T-cell (primary cell): ENCODE measurements at places on chromosomes 4 and X. TPM values are rescaled to one million over a fixed set of nuclear protein-coding genes. Genes with fewer than 3 reads are reported as not detected.

GRCh38 chr4:76365636-76366035, 55.3 kb downstream of the CCDC158 start:
- no peaks in the 10 kb centered on the region for H3K27me3 ChIP-seq
- H3K27ac ChIP-seq: no peak overlapping the region
- no peaks in the 10 kb centered on the region for H3K4me1 ChIP-seq
- no peak overlapping the region for H3K4me3 ChIP-seq
- no peak for DNase-seq

GPR34 gene
- not detected for total RNA-seq

DNA sequence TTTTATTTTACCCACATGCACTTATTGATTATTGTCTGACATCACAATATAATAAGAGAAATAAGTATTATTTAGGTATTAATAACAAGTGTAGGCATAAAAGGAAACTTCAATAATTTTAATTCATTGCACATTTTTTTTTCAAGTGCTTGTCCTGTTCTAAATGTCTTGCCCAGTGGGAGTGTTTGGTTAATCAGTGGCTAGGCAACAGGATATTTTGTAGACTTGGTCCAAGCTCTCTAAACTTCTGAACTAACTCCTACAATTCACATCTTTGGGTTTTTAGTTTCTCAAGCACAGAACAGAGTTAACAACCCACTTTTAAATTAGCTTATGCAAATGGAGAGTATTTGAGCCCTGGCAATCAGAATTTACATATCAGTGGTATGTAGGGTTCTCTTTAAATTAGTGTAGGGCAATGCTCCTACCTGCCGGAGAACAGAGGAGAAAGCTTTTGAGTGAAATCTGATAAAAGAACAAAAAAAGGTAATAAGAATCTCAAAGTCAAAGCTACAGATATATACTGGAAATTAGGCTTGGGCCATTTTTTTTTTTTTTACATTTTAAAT, 353.5 kb downstream of the ADGRL3 start:
- no peak for DNase-seq
- H3K36me3 ChIP-seq: no peaks in the 10 kb centered on the region
- H3K27me3 ChIP-seq: no peaks in the 10 kb centered on the region
- H3K27ac ChIP-seq: no peak overlapping the region
- H3K4me3 ChIP-seq: no peak overlapping the region

- no peaks in the 10 kb centered on the region for H3K36me3 ChIP-seq
- H3K27me3 ChIP-seq: no peaks in the 10 kb centered on the region
- DNase-seq: no peak
Measured at GRCh38 chr4:76087007-76087769, 12.7 kb downstream of the ART3 start.

DNA sequence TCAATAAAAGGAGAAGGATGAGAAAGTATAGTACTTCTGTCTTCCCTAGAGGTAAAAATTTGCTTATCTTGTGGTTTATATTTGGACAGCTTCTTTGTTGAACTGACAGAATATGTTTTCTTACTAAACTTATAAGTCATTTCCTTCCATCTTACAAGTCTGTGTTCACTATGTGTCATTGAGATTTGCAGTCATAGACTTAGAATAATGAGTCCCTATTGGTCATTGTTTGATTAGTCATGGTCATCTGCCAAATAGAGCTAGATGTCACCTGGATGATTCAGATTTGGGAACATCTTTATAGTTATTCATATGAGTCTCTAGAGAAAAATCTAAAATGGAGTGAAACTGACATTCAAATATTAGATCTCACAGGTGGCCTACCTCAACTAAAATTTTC, 51.5 kb downstream of the SPATA18 start:
- no peak for DNase-seq
- H3K4me1 ChIP-seq: no peaks in the 10 kb centered on the region
- no peaks in the 10 kb centered on the region for H3K36me3 ChIP-seq
- no peak overlapping the region for H3K27ac ChIP-seq
- H3K4me3 ChIP-seq: no peak overlapping the region
- no peaks in the 10 kb centered on the region for H3K27me3 ChIP-seq

DNA sequence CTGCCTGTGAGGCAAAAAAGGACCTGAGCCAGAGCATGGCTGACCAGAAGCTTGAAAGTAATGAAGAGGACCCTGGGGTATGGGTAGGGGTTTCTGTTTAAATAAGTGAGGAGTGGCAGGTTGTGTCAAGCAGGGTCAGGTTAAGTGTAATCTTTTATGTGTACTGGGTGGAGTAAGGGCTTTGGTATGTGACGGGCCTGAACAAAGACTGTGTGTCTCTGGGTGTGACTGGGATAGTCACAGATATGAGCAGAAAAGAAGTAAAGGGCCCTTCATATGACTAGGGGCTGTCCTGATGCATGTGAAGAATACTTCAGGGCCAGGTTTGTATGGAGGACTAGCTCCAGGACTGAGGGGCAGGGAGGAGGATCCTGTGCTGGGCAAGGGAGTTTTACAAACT, 82.4 kb downstream of the ITIH6 start:
- H3K27me3 ChIP-seq: no peaks in the 10 kb centered on the region
- no peak overlapping the region for H3K27ac ChIP-seq
- DNase-seq: no peak

DNA sequence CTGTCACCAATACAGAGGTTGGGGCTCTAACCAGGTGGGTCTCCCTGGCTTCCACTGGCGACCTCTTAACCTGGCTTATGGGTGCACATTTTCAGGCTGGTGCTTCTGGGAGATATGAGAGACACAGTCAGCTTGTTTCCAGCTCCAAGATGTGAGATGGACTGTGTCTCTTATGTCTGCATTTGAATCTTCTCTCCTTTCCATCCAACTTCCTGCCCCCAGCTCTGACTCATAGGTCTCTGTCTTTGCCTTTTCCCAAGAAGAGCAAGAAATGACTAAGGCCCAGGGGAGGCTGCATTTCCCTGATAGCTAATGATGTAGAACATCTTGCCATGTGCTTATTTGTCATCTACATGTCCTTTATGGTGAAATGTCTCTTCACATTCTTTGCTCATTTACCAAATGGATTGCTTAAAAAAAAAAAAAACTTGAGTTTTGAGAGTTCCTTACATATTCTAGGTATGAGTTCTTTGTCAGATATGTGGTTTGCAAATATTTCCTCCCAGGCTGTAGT, 3.2 kb upstream of the UXT start:
- DNase-seq: no peak
- no peak overlapping the region for H3K4me3 ChIP-seq
- H3K27me3 ChIP-seq: no peaks in the 10 kb centered on the region
- peaks cover 11% of the 10 kb centered on the region for H3K4me1 ChIP-seq

PLCXD1 gene
- total RNA-seq: 18.6 TPM

- H3K4me1 ChIP-seq: no peaks in the 10 kb centered on the region
- H3K36me3 ChIP-seq: no peaks in the 10 kb centered on the region
- no peak overlapping the region for H3K4me3 ChIP-seq
Measured at GRCh38 chr4:161894014-161894413, 269.8 kb downstream of the FSTL5 start.

GRCh38 chr4:77538574-77539157, 67.0 kb upstream of the CXCL13 start:
- H3K27ac ChIP-seq: no peak overlapping the region
- no peaks in the 10 kb centered on the region for H3K4me1 ChIP-seq
- H3K4me3 ChIP-seq: no peak overlapping the region

DNA sequence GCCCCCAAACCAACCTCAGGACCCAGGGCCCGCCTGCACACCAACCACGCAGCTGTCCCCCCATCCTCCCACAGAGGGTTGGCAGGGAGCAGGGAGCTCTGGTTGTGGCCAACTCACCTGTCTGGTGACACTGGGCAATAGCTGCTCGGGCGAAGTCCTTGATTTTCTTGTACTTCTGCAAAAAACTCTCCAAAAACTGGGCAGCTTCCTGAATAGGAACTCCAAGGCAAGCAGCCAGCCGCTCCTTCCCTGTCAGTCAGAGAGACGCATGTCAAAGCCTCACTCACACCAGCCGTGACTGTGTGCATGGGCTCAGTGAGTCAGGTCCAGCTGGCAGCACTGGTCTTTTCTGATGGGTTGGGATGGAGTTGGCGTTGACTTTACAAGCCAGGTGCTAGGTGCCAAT, 26.4 kb downstream of the NAT8L start:
- DNase-seq: no peak
- no peak overlapping the region for H3K27ac ChIP-seq
- H3K4me1 ChIP-seq: no peaks in the 10 kb centered on the region

- H3K27me3 ChIP-seq: no peaks in the 10 kb centered on the region
- no peaks in the 10 kb centered on the region for H3K36me3 ChIP-seq
- H3K27ac ChIP-seq: no peak overlapping the region
- no peak for DNase-seq
- H3K4me3 ChIP-seq: no peak overlapping the region
- no peaks in the 10 kb centered on the region for H3K4me1 ChIP-seq
Measured at GRCh38 chrX:148624951-148625474, 124.6 kb downstream of the AFF2 start.

CCDC110 gene
- total RNA-seq: 0.47 TPM

- H3K36me3 ChIP-seq: no peaks in the 10 kb centered on the region
- H3K27me3 ChIP-seq: peaks cover 12% of the 10 kb centered on the region
- no peak for DNase-seq
- H3K4me1 ChIP-seq: peaks cover 2% of the 10 kb centered on the region
Measured at GRCh38 chrX:70013466-70014381, 36.0 kb downstream of the AWAT2 start.

DNA sequence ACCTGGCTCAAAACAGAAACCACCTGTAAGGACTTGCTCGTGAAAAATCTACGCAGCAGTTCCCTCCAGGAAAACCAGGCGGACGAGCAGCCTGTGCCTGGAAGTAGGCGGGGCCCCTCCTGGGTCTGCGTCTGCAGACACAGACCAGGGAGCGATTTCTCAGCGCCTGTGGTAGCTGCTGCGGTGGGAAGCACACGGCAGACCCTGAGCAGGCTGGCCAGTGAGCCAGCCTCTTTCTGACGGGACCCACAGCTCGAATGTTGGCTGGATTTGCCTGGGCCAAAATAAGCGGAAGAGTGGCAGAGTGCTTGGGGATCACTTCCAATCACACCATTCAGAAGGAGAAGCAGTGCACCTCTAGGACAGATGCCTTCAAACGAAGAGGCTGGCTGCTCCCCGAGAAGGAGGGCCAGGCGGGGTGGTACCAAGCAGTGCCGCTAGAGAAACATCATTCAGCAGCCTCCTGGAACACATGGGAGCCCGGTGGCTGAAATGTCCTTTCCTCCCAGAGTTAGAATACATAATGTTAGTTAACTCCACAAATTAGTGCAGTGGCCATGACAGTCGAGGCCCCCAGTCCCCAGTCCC, 85.9 kb downstream of the GATB start:
- H3K27ac ChIP-seq: no peak overlapping the region
- H3K27me3 ChIP-seq: no peaks in the 10 kb centered on the region
- H3K36me3 ChIP-seq: no peaks in the 10 kb centered on the region

- H3K4me3 ChIP-seq: no peak overlapping the region
- no peak for DNase-seq
- no peaks in the 10 kb centered on the region for H3K4me1 ChIP-seq
- H3K27me3 ChIP-seq: no peaks in the 10 kb centered on the region
Measured at GRCh38 chr4:105386012-105386411, 87.8 kb downstream of the PPA2 start.

- DNase-seq: no peak
- no peak overlapping the region for H3K4me3 ChIP-seq
- no peaks in the 10 kb centered on the region for H3K36me3 ChIP-seq
- no peak overlapping the region for H3K27ac ChIP-seq
Measured at GRCh38 chrX:599837-600715, 30.5 kb upstream of the SHOX start.

DNA sequence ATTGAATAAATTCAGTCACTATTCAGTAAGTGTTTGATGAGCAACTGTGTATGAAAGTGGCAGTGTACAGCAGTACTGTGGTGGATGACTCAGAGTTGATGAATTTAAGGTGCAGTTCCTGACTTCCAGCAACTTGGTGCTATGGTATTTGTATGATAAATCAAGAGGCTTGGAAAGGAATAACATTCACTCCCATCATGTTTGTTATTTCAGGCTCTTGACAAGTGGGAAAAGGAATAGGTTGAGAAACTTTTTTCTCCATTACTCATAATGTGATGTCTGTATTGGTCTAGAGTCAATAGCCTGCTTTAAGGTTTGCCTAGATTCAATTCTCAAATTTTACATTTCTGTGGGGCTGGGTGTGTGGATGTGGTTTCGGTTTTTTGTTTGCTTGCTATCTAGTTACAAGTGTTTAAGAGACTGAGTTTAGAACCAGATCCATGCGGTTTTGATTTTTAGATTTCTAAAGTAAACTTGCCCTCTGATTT, 35.1 kb upstream of the CYP2U1 start:
- no peaks in the 10 kb centered on the region for H3K4me1 ChIP-seq
- no peak overlapping the region for H3K4me3 ChIP-seq
- H3K27me3 ChIP-seq: no peaks in the 10 kb centered on the region
